Endothelial cell of umbilical vein (primary cell): ENCODE measurements at places on chromosomes 1 and 21.

DNA sequence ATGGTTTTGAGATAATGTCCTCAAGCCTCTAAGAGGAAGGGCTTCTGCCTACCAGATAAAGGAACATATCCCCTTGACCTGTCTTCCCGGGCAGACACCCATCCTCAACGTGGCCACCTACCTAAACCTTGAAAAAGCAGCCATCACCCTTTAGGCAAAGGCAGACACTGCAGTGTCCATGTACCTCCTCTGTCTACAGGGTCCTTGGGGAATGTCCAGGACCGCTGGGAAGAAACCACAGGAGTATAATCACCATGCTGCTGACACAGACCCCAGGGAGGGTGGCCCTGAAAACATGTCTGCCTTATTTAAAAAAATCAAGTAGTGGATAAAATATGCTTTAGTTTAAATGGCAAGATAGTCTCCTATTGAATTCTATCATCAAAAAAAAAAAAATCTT, 16.6 kb downstream of the BCAR3 start:
- DNase-seq, result no peak

GRCh38 chr1:51920130-51920529, 41.6 kb upstream of the NRDC start:
- peak; percentile 17 for DNase-seq

GRCh38 chr1:172883387-172883791, 167.4 kb downstream of the TNFSF18 start:
- peak; percentile 73 for DNase-seq

- DNase-seq, result no peak
Measured at GRCh38 chr1:50148142-50148923, 39.6 kb downstream of the ELAVL4 start.

DNA sequence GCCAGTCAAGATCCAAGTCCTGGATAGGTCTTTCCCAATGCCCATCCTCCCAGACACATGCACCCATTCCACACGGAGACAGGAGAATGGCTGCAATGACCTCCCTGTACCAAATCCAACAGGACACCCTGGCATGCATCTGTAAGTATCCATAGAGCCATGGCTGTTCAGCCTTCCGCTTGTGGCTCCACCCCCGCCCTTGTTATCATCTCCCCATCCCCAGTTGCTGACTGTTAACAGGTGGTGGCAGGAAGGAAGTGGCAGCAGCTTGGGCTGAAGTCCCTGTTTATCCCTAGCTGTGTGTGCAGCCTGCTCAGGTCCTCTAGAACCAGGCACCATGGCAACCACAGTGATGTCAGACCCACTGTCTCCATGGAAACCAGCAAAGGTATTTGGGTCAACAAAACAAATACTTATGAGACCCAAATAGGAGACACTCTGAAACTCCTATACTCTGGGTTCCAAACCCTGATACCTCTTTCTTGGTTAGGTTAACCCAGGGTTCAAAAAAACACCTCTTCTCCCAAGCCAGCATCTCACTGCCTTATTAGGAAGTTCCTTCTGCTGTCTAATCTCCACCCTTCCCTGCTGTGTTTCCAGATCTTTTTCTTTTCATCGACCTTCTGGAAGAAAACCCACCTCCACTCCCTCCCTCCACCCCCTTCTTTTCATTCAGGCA, 721 bp downstream of the PBXIP1 start:
- peak; percentile 73 for DNase-seq

DNA sequence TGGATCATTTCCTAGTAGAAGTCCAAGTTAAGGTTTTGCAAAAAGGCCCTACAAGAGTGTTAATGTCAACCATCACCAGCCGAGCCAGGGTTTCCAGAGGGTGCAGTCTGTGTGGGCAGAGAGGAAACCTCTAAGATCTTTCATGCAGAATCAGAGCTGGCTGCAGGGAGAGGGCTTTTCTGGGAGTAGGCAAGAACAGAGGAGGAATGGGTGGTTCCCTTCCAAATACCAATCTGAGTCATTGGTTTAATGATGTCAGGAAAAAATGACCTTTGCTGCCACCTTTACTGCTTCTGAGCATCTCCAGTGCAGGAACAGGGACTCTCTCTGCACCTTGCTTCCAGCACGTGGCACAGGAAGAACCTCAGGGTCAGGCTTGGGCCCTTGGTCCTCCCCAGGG, 73.8 kb downstream of the TNR start:
- DNase-seq, result no peak

DNA sequence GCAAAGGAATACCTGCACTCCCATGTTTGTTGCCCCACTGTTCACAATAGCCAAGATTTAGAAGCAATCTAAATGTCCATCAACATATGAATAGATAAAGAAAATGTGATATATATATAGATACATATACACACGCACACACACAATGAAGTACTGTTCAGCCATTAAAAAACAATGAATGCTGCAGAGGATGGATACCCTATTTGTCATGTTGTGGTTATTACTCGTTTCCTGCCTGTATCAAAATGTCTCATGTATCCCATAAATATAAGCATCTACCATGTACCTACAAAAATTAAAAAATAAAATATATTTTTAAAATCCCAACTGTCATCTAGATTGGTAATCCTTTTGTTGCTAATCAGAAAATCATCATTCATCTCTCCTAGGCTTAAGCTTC, 634.8 kb upstream of the ADGRL2 start:
- peak; percentile 12 for DNase-seq

DNA sequence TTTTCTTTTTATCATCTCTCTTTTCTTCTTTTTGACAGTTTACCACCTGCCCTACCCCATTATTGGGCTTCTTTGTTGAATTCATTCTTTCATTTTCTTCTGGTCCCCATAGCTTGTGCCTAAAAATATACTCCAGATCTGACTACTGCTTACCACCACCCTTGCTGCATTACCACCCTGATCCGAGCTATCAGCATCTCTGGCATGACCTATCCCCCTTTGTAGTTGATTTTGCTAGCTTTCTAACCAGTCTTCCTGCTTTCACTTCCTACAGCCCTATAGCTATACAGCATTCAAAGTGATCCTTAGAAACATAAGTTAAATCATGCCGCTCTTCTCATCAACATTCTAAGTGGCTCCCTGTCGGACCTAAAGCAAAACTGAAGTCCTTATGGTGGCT, 59.4 kb upstream of the MPC2 start:
- DNase-seq, result no peak

DNA sequence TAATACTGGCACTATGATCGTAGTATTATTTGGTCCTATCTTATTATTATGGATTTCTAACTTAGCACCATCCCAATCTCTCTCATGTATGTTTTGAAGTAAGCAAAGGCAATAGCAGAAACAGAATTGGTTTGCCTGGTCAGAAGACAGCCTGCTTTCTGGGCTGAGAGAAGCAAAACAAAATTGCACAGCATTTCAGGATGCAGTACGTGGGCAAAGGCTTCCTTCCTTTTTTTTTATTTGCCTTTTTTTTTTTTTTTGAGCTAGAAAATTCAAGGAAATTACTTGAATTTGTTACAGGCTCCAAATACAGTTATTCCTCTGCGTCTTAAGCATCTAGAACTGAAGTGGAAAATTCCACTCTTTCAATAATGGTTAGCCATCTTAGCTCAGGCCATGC, 8.8 kb downstream of the CDA start:
- DNase-seq, result peak; percentile 72

- no peak for DNase-seq
Measured at GRCh38 chr1:232650845-232651244, 20.9 kb upstream of the SIPA1L2 start.

DNA sequence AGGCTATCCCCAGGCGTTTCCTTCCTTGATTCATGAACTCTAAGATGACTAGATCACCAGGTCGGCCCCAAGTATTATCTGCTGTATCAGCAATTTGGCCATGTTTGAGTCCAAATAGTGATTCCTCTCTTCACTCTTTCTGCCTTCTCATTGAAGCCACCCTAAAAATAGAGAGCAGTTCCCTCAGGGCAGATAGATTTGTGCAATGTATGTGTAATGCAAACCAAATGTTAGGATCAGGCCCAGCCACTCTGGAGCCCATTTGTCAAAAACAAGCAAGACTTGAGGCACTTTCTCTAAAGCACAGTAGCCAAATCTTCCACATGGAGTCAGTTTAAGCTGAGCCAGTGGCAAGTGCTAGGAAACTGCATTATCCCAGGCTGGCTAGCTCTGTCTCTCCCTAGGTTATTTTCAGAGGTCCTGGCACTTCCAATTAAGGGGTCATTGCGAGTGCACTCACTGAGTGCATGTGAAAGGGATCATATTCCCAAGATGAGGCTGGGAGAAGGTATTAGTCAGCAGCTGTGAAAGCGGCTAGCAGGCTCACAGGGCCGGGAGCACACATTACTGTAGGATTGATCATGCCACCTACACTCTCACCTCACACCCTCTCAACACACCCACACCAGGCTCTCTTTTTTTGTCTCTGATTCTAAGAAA, 97.9 kb upstream of the RAB3GAP2 start:
- no peak for DNase-seq

GRCh38 chr1:224867715-224868114, 61.8 kb upstream of the DNAH14 start:
- DNase-seq, result no peak

DNA sequence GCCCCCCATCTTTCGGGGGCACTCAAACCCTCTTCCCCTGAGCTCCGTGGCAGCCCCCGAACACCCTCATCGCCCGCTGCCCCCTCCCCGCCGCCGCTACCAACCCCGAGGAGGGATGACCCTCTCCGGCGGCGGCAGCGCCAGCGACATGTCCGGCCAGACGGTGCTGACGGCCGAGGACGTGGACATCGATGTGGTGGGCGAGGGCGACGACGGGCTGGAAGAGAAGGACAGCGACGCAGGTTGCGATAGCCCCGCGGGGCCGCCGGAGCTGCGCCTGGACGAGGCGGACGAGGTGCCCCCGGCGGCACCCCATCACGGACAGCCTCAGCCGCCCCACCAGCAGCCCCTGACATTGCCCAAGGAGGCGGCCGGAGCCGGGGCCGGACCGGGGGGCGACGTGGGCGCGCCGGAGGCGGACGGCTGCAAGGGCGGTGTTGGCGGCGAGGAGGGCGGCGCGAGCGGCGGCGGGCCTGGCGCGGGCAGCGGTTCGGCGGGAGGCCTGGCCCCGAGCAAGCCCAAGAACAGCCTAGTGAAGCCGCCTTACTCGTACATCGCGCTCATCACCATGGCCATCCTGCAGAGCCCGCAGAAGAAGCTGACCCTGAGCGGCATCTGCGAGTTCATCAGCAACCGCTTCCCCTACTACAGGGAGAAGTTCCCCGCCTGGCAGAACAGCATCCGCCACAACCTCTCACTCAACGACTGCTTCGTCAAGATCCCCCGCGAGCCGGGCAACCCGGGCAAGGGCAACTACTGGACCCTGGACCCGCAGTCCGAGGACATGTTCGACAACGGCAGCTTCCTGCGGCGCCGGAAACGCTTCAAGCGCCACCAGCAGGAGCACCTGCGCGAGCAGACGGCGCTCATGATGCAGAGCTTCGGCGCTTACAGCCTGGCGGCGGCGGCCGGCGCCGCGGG, 837 bp downstream of the FOXD3 start:
- no peak for DNase-seq

DNA sequence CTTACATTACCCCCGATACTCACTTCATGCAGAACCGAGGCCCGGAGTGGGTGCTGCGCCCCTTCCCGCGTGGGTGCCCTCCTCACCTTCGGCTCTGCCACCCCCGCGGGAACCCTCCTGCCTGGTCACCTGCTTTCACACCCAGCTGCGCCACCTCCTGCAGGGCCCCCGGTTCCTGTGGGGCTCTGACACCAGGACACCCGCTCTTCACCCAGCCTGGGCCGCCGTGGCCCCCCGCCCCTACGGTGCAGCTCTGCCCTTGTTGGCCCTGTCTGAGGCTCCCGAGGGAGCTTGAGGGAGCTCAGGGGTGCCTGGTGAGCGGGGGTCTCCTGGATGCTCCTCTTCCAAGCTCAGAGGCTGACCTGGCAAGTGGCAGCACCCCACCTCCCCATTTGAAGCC, 19.0 kb downstream of the RRP1 start:
- DNase-seq, result no peak

DNA sequence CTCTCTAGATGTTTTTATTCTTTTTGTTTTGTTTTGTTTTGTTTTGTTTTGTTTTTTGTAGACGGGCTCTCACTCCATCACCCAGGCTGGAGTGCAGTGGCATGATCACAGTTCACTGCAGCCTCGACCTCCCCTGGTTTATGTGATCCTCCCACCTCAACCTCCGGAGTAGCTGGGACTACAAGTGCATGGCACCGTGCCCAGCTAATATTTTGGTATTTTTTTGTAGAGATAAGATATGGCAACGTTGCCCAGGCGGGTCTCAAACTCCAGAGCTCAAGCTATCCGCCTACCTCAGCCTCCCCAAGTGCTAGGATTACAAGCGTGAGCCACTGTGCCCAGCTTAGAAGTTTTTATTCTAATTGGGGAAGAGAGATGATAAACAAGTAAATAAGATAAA, 13.3 kb upstream of the TP53BP2 start:
- no peak for DNase-seq

- DNase-seq, result peak; percentile 56
Measured at GRCh38 chr1:101187297-101187696, 49.5 kb upstream of the S1PR1 start.

DNA sequence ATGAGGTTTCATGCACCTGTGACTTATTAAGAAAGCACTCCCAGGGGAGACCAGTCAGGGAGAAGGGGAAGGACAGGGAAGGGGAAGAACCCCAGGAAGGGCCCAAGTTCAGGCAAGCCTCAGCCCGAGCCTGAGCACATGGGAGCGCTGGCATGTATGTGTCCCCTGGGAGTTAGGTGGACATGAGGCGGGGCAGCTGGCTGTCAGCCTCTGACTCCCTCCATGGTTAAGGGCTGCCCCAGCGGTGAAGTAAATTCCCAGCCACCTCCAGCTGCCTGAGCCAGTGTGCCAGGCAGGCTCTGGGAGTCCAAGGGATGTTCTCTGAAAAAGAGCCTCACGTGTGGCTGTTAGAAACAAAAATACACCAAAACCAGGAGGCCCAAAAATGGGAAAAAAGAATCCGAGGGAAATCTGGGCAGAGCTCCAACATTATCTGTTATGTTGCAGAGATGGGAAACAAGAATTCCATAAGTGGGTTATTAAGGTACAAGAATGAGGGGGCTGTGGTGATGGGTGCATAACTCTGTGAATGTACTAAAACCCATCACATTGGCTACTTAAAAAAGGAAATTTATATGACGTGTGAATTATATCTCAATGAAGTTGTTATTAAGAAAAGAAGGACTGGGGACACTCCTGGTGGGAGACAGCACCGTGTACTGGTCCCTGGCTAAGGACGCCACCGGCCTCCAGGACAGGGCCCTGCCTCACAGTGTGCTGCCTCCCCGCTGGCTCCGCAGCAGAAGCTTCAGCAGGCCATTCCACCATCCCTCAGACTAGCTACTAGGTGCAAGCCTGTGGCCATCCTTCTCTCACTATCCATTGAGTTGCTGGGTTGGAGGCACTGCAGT, 18.7 kb downstream of the DMRTB1 start:
- no peak for DNase-seq

GRCh38 chr1:39639305-39640130, at the start of gene HEYL:
HEYL (minus strand) TSS chr1:39639643; CDS start chr1:39639625, 18 bp downstream.
- DNase-seq, result no peak

GRCh38 chr1:166165661-166166328, 1.0 kb downstream of the FAM78B start:
- DNase-seq, result peak; percentile 7
